ENCODE measurements at places on chromosomes 13 and 19.

DNA sequence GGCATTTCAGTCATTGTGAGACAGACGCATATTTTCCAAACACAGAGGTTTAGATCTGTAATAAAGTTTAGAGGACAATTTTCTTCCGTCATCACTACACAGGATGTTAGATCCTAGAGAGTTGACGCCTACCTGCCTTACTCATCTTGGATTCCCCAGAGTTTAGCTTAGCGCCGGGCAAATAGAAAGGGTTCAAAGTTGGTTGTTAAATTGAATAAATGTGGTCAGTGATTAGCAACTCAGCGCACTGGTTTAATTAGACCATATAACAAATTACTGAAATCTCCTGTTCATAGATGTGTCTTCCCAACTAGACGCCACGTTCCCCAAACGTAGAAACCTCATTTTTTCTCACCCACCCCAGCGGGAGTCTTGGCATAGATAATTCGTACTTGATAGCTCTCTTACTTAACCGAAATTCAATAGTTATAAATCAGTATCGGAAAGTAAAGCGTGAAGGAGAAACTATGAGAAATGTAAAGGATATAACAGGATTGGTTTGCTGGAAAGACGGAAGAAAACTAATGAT, 726 bp upstream of the UFM1 start:
- no peak for DNase-seq

GRCh38 chr19:6217752-6218334, 61.9 kb downstream of the MLLT1 start:
- DNase-seq = no peak

DNA sequence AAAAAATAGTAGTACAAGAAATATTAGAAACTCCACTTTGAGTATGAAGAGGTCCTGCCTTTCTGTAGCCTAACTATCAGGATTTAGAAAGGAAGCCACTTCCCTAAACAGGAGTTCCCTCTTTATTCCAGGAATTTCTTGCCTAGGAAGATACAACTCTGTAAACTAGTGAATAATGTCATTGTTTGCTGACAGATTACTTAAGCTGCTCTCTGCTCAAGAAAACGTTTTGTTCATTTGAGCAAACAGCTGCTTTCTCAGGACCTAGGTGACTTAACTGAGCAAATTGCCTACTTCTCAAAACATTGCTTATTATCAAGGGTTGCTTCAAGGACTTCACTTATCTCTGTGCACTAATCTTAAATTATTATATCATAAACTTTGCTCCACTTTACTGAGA, 1419.4 kb upstream of the SLC10A2 start:
- no peak for DNase-seq

DNA sequence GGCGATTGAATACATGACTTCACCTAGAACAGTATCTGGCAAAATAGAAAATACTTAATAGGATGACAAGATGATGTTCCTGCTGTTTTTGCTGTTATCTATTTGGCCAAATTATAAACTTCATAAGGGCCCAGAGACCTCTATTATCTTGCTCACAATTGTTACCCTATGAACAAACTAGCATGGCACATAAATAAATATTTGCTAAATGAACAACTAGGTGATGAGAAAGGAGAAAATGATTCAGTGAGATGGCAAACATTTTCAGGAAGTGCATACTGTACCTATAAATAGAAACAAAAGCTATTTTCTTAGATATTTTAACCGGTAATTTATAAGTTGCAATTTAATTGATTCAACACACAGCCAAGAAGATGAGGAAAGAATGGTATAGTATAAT, 78.4 kb downstream of the FAM216B start:
- DNase-seq = no peak

- DNase-seq = no peak
These were observed 806.1 kb upstream of the ARGLU1 start for GRCh38 chr13:107374038-107374437.

- DNase-seq = no peak
These were observed 5.0 kb downstream of the MVB12A start for GRCh38 chr19:17424743-17425365.

- DNase-seq = no peak
These were observed at the start of gene CLEC11A for GRCh38 chr19:50723069-50723468. CLEC11A (plus strand) TSS chr19:50723364; CDS start chr19:50723526, 162 bp downstream.

DNA sequence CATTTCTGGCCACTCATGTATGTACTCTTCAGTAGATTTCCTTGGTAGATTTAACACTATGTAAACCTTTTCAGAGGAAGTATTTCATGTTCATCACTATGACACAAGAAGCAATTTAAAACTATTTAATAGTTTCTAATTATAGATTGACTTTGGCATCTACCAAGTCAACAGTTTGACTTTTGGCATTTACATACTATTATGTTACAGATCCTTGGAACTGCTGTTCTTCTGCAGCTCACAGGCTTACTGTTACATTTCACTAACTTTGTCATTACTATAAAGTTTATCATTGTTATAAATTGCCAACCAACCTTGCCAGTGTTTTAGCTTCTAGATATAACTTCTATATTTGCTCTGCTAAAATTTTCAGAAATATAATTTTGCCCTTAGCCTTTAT, 18.7 kb downstream of the SUPT20H start:
- no peak for DNase-seq

DNA sequence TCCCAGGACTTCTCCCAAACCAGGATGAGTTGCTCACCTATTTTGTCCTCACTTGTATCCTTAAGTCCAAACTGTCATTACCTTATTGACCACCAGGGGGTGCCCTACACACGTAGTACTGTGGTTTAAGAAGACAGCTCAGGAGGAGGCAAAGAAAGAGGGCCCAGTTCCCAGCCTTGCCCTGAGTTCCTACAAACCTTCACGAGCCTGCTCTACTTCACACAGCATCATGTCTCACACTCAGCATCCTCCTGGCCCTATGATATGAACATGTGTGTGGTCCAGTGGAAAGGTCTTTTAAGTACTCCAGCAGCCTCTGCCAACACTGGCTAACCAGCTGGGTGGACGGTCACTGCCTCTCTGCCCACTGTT, 8.1 kb upstream of the ZNF784 start:
- peak; percentile 85 for DNase-seq

DNA sequence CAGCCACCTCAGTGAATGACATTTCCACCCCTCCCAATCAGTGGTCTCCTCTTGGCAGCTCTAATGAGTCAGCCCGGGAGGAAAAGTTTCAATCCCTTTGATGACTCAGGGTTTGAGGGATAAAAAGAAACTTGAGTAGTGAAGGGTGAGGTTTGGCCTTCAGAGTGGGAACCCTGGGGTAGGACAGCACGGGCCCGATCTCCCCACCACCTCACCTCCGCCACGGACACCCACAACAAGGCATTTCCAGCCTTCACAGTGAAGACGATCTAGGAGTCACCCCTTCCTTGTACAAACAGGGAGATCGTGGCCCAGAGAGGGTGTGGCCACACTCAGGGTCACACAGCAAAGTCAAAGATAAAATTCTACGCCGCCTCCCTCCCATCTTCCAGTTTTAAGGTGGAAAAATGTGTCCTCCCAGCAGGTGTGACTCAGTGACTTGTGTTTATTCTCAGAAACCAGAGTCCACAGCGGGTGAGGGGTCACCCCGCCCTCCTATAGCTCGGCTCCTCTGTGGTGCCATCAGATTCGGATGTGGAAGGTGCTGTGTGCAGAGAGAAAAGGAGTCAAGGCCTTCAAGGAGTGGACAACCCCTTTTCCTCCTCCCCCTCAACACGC, 12.3 kb downstream of the CIB3 start:
- no peak for DNase-seq

DNA sequence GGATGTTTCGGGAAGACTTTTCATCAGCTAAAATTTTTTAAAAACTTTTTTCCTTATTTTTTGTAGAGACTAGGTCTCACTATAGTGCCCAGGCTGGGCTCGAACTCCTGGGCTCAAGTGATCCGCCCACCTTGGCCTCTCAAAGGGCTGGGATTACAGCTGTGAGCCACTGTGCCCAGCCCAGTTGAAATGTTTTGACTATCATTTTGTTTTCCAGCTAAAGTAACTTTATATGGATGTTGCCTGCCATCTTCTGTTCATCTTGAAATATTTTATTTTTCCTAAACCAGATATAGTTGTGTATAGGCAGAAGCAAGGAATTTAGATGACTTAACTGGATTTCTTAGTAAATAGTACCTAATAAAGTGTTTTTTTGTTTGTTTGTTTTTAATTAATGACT, 7.0 kb downstream of the CAB39L start:
- no peak for DNase-seq

DNA sequence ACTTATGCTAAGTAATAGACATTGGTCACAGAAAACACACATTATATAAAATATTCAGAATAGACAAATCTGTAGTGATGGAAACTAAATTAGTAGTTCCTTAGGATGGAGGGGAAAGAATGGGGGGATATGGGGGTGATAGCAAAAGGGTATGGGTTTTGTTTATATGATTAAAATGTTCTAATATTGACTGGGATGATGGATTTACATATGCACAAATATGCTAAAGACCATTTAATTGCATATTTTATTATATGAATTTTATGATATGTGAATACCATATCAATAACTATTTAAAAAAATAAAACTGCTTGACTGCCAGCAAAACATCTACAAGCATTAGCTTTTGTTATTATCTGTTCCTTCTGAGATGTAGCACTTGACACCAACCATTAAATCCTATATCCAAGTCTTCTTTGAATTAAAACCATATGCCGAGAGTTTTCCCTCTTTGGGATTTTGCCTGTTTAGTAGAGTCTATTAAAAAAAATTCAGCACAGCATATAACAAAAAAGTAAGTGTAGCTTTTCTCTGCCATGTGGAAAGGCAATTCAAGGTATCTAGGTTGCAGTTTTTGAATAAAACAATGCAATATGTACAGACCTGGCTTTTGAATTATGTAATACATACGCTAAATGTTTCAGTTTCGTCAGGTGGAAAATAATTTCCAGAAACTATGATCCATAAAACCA, 2584.1 kb upstream of the PCDH20 start:
- no peak for DNase-seq

GRCh38 chr13:78187781-78188180, 269.1 kb upstream of the EDNRB start:
- no peak for DNase-seq

DNA sequence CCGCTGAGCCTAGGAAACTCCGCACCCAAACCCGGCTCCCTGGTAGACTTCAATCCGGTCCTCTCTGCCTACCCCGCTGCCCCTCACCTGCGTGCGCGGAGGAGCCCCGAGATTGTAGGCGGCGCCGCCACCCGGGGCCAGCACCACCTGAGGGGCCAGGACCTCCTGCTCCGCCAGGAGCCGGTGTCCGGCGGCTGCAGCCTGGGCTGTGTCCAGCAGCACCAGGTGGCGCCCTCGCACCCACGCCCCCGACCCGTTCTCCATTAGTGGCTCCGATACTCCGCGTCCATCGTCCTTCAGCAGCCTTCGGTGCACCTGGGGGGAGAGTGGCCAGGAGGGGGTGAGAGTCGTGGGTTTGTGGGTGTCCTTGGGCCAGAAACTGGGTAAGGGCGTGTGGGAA, 18.5 kb downstream of the MAN2B1 start:
- no peak for DNase-seq

DNA sequence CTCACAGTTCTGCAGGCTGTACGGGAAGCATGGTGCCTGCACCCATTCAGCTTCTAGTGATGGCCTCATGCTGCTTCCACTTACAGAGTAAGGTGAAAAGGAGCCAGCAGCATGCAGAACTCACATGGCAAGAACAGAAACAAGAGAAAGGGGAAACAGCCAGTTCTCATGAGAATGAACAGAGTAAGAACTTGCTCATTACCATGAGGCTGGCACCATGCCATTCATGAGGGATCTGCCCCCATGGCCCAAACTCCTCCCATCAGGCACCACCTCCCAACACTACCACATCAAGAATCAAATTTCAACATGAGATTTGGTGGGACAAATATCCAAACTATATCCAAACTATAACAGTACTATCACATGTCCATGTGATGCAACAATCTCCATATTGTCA, 72.1 kb downstream of the KATNAL1 start:
- no peak for DNase-seq

GRCh38 chr19:1524287-1524971, 552 bp downstream of the PLK5 start:
- DNase-seq = no peak

DNA sequence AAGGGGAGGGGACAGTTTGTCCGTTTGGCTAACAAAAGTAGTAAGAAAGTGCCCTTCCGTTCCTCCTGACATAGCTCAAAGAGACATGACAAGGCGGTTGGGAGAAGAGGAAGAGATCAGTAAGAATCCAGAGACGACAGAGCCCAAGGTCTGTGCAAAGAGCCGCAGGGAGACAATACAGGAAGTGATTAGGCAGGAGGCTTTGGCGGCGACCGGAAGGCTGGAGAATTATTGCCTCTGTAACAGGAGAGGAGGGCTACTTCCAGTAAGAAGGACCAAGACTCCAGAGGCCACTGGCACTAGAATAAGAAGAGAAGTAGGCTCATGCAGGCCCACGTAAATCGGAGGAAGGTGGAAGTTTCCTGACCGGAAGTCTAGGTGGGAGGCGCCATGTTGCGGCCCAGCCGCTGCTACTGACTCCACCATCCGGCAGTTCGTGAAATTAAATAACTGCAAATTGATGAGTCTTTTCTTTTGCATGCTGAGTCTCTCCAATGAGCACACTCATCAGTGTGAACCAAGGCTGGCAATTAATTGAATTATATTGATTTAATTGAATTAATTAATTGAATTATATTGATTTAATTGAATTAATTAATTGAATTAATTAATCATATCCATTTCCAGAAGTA, 9.9 kb downstream of the RFX2 start:
- no peak for DNase-seq

DNA sequence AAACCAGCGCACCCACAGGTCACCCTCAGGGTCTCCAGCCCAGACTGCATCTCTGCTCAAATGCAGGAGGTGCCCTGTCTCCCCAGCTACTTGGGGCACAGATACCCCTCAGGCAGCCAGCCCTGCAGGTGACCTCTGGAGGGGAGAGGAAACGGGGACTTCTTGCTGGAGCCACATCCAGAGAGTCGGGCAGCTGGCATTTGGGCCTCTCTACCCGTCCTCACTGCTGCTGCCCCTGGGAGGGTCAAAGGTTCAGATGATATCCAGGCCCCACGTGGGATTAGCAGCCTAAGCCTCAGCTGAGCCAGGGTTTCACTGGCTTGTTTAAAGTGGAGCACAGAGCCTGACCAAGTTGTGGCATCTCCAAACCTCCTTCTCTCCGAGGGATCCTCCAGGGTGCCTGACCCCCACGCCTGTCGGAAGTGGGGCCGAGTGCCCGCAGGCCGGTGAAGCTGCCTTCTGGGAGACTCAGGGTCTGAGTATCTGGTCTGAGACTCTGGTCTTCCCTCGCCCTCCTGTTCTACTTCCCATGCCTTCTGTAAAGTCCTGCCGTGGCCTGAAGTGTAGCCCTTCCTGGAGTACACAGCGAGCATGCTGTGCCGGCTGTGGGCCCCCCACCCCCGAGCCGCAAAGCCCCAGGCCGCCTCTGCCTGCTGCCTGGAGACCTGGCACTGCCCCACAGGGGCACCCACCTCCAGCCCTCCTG, 2.1 kb downstream of the RASA3 start:
- no peak for DNase-seq

GRCh38 chr13:59746291-59746962, 417.3 kb downstream of the DIAPH3 start:
- no peak for DNase-seq

DNA sequence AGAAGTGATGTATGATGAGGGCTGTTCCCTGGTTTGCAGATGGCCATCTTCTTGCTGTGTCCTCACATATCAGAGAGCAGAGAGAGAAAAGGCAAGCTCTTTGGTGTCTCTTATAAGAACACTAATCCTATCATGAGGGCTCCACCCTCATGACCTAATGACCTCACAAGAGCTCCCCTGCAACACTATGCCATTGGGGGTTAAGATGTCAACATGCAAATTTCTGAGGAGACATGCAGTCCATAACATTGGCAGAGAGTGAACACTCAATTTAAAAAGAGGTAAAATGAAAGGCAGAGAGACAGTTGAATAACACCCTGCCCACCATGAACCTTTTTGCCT, 10.9 kb downstream of the FAM187B start:
- no peak for DNase-seq
